NCI-H1436 (cell line): ENCODE measurements at places on chromosomes 2 and 18.
A peak's percentile ranks its signal among the peaks of the same experiment; 100 is the strongest.

DNA sequence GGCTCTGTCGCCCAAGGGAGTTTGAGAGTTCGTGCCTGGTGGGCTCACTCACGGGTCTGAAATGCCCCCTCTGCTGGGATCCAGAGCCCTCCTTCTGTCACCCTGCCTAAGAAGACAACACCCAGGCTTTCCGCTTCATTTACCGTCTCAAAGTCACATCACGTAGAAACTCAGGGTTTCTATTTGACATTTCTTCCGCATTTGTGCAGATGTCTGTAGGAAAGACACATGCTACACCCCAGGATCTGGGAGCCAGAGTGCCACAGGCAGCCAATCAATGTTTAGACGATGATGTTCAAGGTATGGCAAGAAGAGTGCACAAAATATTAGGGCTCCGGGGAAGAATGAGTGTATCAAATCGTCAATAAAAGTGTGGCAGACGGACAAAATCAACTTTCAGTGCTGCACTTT, 24.4 kb upstream of the ACKR3 start:
- no peak for DNase-seq

GRCh38 chr18:61196750-61197149, 136.5 kb upstream of the CDH20 start:
- DNase-seq, result no peak

GRCh38 chr2:106649306-106649705, 162.1 kb downstream of the CD8B2 start:
- DNase-seq, result no peak

- DNase-seq, result no peak
Measured at GRCh38 chr2:211161236-211161635, 604.8 kb downstream of the CPS1 start.

DNA sequence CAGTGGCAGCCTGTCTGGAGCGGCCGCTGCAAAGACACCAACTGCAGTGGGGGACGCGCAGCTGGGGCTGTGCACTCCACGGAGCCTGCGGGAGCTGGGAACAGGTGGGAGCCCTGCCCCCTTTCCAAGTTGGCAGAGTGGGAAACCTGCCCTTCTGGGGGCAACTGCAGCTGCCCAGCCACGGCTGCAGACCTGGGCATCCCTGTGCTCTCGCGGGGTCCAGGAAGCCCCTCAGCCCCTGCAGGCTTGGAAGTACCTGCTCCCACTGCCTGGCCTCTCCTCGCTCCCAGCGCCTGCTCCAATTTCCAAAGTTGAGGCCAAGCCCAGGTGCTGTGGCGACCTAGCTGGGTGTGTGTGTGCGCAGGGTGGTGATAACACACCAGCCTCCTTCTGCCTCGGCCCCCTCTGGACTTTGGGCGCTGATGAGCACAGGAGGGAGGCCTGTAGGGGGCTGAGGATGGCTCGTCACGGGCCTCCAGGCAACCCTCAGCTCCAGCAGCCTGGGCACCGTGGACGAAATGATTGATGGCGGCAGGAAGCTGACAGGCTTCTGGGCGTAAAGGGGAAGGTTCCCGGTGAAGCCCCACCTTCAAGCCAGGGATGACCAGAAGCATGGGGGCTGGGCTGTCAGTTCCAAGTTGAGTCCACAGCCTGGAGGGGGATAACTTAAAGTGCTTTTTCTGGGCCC, 76.9 kb downstream of the PTPN4 start:
- DNase-seq, result no peak

DNA sequence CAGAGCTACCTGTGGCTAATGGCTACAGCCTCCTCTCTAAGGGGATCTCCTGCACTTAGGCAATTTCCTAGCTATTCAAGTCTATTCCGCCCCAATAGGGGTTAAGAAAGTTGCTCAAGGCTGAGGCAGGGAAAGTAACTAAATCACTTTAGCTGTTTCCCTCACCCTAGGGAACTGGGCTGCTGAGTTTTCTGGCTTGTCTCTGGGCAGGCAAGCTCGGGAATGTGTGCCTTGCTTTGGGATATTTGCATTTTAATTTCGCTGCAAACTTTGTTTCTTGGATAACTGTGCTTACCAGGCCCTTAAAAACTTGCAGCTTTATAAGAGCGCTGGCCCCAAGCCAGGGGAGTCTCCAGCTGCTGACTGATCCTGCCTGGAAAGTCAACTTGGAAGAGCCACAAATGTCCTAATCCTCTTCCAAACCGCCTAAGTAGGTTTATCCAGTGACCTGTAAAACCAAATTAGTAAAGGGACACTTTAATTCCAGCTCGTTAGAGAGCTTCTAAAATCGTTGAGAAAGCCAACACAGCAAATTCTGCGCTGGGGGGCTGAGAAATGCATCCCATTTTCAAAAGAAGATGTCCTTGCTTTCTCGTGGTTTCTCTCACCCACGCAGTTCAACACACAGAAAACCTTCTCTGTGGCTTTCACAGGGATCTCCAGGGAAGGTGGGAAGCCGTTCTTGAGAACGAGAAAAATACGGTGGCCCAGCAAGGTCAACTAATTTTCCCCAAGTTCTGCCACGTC, 59.5 kb upstream of the SP3 start:
- DNase-seq, result no peak

DNA sequence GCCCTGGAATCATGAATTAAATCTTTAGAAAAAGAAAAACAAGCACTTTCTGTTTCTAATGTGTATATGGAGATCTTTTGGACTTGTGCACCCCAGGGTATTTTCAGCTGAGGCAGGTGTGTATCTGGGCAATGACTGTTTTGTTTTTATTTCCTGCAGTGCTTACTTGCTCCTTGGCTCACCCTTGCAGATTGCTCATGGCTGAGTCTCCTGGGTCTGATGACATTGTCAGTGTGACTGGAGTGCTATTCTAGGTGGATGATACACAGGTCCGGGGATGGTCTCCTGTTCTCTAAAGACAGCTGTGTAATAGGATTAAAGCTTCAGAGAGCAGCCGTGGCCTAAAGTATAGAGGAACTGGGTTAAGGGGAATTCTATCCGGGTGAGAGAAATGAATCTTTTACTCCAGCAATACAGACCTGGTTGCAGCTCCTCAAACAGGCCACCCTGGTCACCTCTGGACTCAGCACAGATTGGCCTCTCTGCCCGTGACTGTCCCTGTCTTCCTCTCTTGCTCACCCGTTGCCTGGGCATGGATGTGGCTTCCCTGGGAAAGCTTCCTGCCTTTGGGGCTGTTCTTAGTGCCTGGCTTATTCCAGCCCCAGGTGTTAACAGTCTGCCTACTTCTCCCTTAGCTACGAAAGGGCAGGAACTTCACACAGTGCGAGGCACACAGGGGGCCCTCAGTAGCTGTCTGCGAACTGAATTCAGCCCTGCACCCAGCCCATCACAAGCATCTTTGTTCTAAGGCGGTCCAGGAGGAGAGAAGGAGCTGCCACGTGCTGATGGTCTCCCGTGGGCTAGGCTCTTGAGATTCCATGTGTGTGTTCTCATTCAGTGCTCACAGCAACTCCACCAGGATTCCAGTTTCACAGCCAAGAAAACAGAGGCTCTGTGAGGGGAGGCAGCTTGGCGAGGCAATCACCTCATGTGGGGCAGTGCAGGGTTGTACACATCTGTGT, 84.3 kb downstream of the ACOXL start:
- no peak for DNase-seq

GRCh38 chr18:63788447-63789096, 13.4 kb downstream of the SERPINB7 start:
- DNase-seq, result no peak

GRCh38 chr2:186603286-186603685, 13.4 kb downstream of the ITGAV start:
- DNase-seq, result no peak

DNA sequence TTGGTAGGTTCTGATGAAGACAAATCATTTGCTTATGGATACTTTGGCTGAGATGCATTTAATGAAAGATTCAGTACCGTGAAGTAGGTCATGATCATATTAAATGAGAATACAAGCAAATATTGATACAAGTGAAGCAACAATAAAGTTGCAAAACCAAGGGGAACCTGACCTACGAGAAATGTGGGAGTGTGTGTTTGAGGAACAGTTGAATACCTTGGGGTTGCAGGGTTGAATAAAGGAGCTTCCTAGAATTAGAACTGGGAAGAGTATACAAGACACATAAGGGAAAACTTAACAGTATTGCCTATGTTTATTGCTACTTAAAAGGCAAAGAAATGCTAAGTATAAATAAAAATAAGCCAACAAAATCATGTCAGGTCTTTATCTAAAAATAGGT, 702.9 kb downstream of the ERBB4 start:
- DNase-seq, result no peak

DNA sequence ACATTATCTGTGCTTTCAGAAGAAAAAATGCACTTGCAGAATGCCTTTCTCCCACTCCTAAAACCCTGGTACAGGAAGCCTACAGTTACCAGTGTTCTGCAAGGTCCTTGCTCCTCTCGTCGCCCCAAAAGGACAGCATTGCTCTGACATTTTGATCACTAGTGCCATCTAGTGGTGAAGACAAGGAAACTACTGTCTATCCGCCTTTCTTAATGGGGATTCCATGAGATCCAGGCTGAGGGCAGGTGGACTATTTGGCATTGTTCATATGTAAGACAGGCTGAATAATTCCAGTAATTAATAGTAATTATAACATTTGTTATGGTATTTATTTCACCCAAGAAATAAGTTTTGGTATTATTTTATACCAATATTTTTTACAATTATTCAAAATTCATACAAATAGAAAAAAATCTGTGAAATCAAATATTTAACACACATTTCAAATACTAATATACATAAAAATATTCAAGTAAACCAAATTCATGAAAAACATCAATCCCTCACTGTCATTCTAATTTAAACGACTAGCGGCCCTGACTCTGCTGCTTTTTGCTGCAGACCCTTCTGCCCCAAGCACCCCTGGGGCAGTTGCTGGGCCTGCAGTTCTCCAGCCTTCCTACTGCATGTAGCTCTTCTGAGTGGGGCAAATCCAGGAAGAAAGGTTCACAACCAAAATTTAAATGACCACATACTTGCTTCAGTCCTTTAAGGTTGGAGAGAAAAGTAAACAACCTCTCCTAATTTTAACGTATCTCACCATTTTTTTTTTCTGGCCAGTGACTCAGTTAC, 19.0 kb downstream of the TPGS2 start:
- DNase-seq, result peak; percentile 74

DNA sequence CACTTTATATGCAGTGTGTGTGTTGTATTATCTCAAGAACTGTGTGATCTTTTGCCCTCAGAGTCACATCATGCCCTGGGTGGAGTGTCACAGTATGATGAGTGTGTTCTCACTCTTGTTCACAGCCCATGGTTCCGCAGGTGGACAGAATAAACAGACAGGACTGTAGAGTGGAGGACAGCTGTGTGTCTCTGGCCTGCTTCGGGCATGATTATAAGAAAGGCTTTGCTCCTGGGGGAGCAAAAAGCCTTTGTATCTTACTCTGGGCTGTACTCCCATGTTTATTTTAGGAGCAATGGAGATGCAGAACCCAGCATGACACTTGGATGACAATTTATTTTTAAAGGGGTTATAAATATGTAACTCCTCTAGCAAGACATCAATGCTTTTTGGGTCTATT, 371.7 kb upstream of the MEX3C start:
- no peak for DNase-seq
